Spleen (tissue), 13 donors: ENCODE measurements at places on chromosomes 6 and 20. TPM values are rescaled to one million over a fixed set of nuclear protein-coding genes. Genes with fewer than 3 reads are reported as not detected.
A peak's percentile ranks its signal among the peaks of the same experiment; 100 is the strongest.

DNA sequence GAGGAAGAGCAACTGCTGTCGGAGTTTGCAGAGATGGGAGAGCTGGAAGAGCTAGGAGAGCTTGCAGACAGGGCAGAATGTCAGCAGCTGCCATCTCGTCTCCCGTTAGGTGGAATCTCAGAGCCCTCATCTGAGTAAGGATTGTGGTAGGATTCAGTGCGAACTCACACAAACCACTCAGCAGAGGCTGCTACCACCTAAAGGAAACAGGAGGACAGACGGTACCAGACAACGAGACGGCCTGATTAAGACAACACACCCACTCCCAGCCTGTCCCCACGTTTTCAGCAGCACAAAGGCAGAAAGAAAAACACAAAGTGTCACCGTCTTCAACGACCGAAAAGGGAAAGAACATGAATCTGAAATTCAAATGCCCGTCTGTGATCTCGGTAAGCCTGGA is 4.1 kb downstream of the LEMD2 start:
- no peak overlapping the region for H3K27ac ChIP-seq
- no peak overlapping the region for H3K4me3 ChIP-seq
- H3K4me1 ChIP-seq: peaks cover 40% of the 10 kb centered on the region
- peaks cover 4% of the 10 kb centered on the region for H3K36me3 ChIP-seq

DNA sequence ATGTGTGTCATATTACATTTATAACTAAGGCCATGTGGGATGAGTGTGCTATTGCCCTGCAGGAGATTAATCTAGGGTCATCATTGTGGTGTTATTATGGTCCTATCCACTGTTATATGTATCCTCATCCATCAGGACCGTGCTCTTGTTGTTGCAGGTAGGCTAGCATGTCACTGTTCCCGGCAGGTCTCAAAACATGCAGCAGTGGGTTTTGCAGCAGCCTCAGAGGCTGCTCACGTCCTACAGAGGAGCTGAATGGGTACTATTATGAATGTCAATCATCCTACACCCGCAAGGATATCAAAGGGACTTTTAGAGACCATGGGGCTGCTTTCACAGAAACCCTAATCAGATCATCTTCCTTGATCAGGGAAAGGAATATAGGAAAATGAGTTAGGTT is 318.2 kb downstream of the SAMD5 start:
- no peak for DNase-seq
- H3K27me3 ChIP-seq: no peaks in the 10 kb centered on the region
- no peaks in the 10 kb centered on the region for H3K4me1 ChIP-seq
- no peak overlapping the region for H3K27ac ChIP-seq
- H3K4me3 ChIP-seq: no peak overlapping the region
- no peaks in the 10 kb centered on the region for H3K36me3 ChIP-seq

Gene ELOVL2
- 0.08 TPM for polyA plus RNA-seq

DNA sequence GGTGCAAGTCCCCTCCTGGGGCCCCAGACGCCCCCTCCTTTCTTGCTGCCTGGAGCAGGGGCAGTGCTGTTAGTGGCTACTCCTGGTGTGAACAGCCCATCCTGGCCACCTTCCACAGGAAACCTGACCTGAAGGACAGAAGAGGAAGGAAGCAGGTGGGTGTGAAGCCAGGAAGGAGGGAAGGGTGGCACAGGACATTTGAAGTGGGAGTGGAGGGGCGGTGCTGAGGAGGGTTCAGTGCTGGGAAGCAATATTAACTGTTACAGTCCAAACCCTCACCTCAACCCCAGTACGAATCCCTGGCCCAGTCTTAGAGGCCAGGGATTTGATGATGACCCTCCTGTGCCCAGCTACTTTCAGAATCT is 766 bp downstream of the PRICKLE4 start:
- peaks cover 31% of the 10 kb centered on the region for H3K36me3 ChIP-seq
- H3K4me3 ChIP-seq: no peak overlapping the region
- peak; percentile 79 for DNase-seq
- peak overlapping the region; percentile 87 for H3K27ac ChIP-seq
- H3K27me3 ChIP-seq: no peaks in the 10 kb centered on the region
- H3K4me1 ChIP-seq: peaks cover 53% of the 10 kb centered on the region

- no peaks in the 10 kb centered on the region for H3K36me3 ChIP-seq
- H3K4me1 ChIP-seq: no peaks in the 10 kb centered on the region
- H3K4me3 ChIP-seq: no peak overlapping the region
- no peak for DNase-seq
- H3K27me3 ChIP-seq: no peaks in the 10 kb centered on the region
- no peak overlapping the region for H3K27ac ChIP-seq
These were observed 33.7 kb upstream of the PAQR8 start for GRCh38 chr6:52328303-52328662.

GRCh38 chr6:99813565-99813964 is 180.5 kb downstream of the MCHR2 start:
- DNase-seq: no peak
- H3K36me3 ChIP-seq: no peaks in the 10 kb centered on the region
- H3K4me1 ChIP-seq: no peaks in the 10 kb centered on the region
- no peak overlapping the region for H3K27ac ChIP-seq

Gene TAAR9
- not detected for polyA plus RNA-seq

Gene IL17A
- polyA plus RNA-seq: not detected

Gene ZNF165
- 0.77 TPM for polyA plus RNA-seq

GRCh38 chr6:112690497-112691202 is 343.5 kb downstream of the RFPL4B start:
- no peak for DNase-seq
- H3K36me3 ChIP-seq: no peaks in the 10 kb centered on the region
- no peaks in the 10 kb centered on the region for H3K27me3 ChIP-seq
- no peaks in the 10 kb centered on the region for H3K4me1 ChIP-seq
- no peak overlapping the region for H3K4me3 ChIP-seq

GRCh38 chr20:44856856-44857448 is 28.6 kb upstream of the YWHAB start:
- H3K36me3 ChIP-seq: no peaks in the 10 kb centered on the region
- no peaks in the 10 kb centered on the region for H3K4me1 ChIP-seq
- no peak overlapping the region for H3K27ac ChIP-seq
- no peak for DNase-seq

DNA sequence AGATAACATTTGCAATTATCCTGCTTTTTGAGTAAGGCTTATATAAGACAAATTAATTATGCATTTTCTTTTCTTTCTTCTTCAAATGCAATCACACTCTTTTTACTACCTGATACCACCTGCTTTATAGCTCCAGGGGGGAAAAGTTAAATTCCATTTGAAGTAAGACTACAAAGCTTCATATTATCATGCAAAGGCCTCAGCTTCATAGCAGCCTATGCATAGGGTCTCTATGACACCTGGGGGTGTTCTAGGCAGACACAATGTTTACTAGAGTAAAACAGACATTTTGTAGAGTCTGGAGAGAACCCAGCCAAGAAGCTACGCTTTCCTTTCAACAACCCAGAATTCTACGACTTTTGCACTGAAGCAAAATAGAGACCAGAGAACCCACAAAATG is 148.0 kb downstream of the MCHR2 start:
- H3K4me3 ChIP-seq: no peak overlapping the region
- no peak for DNase-seq
- H3K4me1 ChIP-seq: no peaks in the 10 kb centered on the region
- no peak overlapping the region for H3K27ac ChIP-seq
- H3K27me3 ChIP-seq: no peaks in the 10 kb centered on the region

GRCh38 chr20:4737857-4738627 is 16.3 kb downstream of the PRND start:
- no peaks in the 10 kb centered on the region for H3K36me3 ChIP-seq
- H3K27ac ChIP-seq: no peak overlapping the region
- H3K27me3 ChIP-seq: no peaks in the 10 kb centered on the region
- no peak for DNase-seq
- no peak overlapping the region for H3K4me3 ChIP-seq

Gene BTNL2
- polyA plus RNA-seq: not detected

GRCh38 chr20:63411898-63412631 is 50.9 kb upstream of the CHRNA4 start:
- no peak for DNase-seq
- no peak overlapping the region for H3K4me3 ChIP-seq
- H3K36me3 ChIP-seq: no peaks in the 10 kb centered on the region
- H3K27ac ChIP-seq: no peak overlapping the region

Gene PRPH2
- polyA plus RNA-seq: 0.27 TPM

Gene CFAP206
- 0.12 TPM for polyA plus RNA-seq

GRCh38 chr20:5844063-5844681 is 94.0 kb downstream of the SHLD1 start:
- H3K4me3 ChIP-seq: no peak overlapping the region
- peaks cover 24% of the 10 kb centered on the region for H3K4me1 ChIP-seq
- H3K27ac ChIP-seq: no peak overlapping the region
- no peak for DNase-seq
- H3K27me3 ChIP-seq: no peaks in the 10 kb centered on the region

GRCh38 chr6:31862344-31863235 is at the start of gene NEU1:
TSS of gene NEU1 (minus strand) at chr6:31862821. CDS start at chr6:31862776, 45 bp downstream.
- peak within 1 kb of the TSS; percentile 76 for H3K4me3 ChIP-seq
- no peaks in the 10 kb centered on the region for H3K27me3 ChIP-seq
- H3K36me3 ChIP-seq: peaks cover 35% of the 10 kb centered on the region

DNA sequence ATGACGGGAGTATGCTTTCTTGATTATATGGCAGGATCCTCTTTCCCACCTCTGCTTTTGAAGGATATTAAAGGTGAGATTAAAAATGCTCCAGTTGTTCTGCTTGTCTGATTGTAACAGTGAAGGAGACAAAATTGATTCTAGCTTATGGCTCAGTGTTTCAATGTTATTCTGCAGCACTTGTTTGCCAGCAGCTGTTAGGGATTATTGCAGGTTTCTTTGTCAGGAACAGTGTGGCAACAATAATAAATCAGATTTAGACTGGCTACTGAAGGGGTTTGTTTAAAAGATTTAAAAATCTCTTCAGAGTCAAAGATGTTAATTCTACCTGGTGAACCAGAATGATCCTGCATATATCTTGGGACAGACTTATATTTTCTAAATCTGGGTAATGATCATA is 126.9 kb downstream of the LAMA2 start:
- H3K27me3 ChIP-seq: no peaks in the 10 kb centered on the region
- no peaks in the 10 kb centered on the region for H3K36me3 ChIP-seq
- DNase-seq: no peak
- no peak overlapping the region for H3K27ac ChIP-seq

- H3K4me3 ChIP-seq: no peak overlapping the region
- H3K36me3 ChIP-seq: no peaks in the 10 kb centered on the region
- H3K27ac ChIP-seq: peak overlapping the region; percentile 47
- peaks cover 11% of the 10 kb centered on the region for H3K4me1 ChIP-seq
These were observed 36.6 kb downstream of the AIG1 start for GRCh38 chr6:143097224-143097795.

Gene OPRL1
- 4.9 TPM for polyA plus RNA-seq

DNA sequence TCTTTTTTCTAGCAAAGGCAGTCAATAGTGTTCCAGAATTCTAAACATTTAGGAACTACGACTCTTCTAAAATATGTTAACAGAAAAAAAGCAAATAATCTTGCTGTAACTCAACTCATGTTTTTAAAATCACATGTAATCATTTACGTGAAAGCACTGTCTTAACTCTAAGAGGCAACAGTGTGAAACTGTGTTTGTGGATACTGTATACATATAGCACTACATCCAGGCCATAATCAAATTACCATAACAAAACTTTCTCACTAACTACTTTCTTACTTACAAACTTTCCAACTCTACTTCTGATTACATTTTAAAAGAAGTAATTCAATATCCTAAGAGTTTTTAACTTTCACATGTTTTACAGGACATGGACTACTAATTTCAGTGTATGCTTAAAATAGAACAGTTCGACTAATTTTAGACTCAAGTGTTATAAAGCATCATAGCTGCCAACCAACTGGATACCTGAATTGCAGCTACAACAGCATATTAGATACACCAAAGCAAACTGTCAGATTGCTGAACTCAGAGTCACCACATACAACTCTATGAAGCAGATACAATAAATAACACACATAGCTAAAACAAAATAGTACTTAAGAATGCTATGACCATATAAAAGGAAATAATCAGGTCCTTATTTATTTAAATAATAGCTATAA is 121.6 kb upstream of the BEND6 start:
- H3K27me3 ChIP-seq: no peaks in the 10 kb centered on the region
- no peak overlapping the region for H3K27ac ChIP-seq
- no peaks in the 10 kb centered on the region for H3K4me1 ChIP-seq
- no peak for DNase-seq
- no peak overlapping the region for H3K4me3 ChIP-seq
- no peaks in the 10 kb centered on the region for H3K36me3 ChIP-seq

Gene MAP7
- 1.4 TPM for polyA plus RNA-seq

DNA sequence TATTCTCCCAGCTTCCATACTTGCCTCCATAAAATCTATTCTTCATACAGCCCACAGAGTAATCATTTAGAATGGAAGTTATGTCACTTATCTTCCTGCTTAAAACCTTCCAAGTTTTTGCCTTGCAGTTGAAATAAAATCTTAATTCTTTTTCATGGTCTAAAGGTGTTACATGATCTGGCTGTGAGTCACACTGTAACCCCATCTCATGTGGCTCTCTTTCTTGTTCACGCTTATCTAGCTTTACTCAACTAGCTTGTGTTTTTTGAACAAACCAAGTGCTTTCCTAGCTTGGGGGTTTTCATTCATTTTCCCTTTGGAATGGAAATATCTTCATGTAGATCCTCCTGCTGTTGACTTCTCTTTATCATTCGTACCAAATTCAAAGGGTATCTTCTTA is 23.6 kb upstream of the THEMIS start:
- H3K4me3 ChIP-seq: no peak overlapping the region
- H3K27me3 ChIP-seq: no peaks in the 10 kb centered on the region
- no peak for DNase-seq
- no peaks in the 10 kb centered on the region for H3K4me1 ChIP-seq

GRCh38 chr6:27061235-27061993 is 186.1 kb upstream of the PRSS16 start:
- H3K4me1 ChIP-seq: no peaks in the 10 kb centered on the region
- no peak for DNase-seq
- H3K4me3 ChIP-seq: no peak overlapping the region
- H3K27me3 ChIP-seq: no peaks in the 10 kb centered on the region
- no peak overlapping the region for H3K27ac ChIP-seq

Gene WFDC12
- polyA plus RNA-seq: not detected

- H3K27me3 ChIP-seq: no peaks in the 10 kb centered on the region
- no peak overlapping the region for H3K4me3 ChIP-seq
- H3K36me3 ChIP-seq: no peaks in the 10 kb centered on the region
- no peaks in the 10 kb centered on the region for H3K4me1 ChIP-seq
- no peak overlapping the region for H3K27ac ChIP-seq
These were observed 65.0 kb downstream of the EPM2A start for GRCh38 chr6:145670311-145670710.

Gene SDHAF4
- polyA plus RNA-seq: 8.1 TPM

Gene NFKBIE
- 42.3 TPM for polyA plus RNA-seq
